ENCODE measurements at places on chromosomes 12 and 14. TPM values are rescaled to one million over a fixed set of nuclear protein-coding genes. Genes with fewer than 3 reads are reported as not detected.

DNA sequence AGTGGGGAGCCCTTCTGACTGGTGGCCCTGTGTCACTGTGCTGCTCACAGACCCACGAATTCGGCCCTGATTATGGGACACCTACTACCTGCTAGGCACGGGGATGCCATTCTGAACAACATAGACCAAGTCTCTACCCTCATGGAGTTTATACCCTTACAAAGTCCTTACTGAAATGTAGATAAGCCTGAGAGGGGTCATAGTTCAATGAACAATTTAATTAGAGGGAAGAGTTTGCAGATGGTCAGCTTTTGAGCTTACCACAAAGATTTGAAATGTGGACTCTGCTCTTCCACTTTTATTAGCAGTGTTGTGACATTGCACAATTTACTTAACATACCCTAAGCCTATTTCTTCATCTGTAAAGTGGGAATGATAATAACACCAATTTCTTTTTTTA is 161.1 kb downstream of the MYRFL start:
- DNase-seq: no peak

GRCh38 chr12:90023207-90023900 is 314.7 kb upstream of the ATP2B1 start:
- no peak for DNase-seq

GRCh38 chr14:68084256-68084655 is 264.7 kb downstream of the RAD51B start:
- DNase-seq: no peak

GRCh38 chr14:101336183-101336582 is 225.1 kb upstream of the DIO3 start:
- DNase-seq: no peak

DNA sequence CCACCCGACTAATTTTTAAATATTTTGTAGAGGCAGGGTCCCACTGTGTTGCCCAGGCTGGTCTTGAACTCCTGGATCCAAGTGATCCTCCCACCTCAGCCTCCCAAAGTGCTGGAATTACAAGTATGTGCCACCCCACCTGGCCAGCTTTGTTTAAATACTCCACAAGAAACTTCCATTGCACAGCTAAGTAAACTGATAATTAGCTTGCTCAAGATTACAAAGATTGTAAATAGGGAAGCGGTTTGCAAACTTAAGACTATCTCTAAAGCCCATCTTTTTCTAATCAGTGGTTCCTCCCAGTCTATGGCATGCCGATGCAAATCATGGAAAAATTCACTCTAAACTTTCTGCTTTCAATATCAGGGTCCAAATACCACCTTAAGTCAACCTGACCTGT is 9.7 kb downstream of the SLC7A8 start:
- no peak for DNase-seq

- DNase-seq: no peak
Observed at GRCh38 chr12:94416613-94417012, 43.1 kb downstream of the CEP83 start.

DNA sequence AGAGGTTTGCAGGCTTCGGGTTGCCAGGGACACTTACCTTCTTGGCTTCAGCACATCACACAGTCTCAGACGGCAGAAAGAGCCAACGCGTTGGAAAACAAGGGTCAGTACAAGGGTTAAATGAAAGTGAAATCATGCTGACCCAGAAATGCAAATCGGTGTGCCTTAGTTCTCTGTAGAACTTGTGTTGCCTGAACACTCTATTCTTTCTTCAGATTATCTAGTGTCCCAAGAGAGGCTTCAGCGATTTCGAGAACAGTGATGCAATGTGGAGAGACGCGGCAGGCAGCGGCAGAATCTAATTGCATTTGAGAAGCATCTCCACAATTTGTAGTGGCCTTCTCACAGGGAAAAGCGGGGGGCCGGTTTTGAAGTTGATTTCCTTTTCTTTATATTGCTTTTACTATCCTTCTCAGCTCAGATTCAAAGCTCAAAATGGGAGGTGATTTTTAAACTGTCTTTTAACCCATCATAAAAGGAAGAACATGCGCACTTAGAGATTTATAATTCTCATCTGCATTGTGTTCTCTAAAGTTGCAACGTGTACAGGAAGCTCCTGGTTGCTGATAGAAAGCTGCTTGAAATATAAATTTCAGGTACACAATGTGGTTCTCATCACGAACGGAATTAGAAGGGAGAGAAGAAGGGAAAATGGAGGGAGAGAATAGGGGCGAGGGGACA is 67.8 kb upstream of the EGLN3 start:
- DNase-seq: no peak

DNA sequence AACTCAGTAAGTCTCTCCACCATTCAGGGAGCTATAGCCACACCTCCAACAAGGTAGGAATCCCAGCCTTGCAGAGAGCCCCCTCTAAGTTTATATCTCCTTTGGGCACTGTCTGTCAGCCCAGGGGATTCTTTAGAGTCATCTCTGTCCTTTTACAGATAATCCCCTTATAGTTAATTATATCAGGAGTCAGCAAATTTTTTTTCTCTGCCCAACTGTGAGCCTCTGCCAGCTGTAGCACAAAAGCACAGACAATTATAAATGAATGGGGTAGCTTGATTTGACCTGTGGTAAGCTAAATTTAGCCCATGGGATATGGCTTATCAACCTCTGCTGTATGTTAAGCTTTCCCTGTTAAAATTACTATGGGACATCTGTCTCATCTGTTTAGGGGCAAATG is 8.3 kb downstream of the CEP128 start:
- DNase-seq: no peak

DNA sequence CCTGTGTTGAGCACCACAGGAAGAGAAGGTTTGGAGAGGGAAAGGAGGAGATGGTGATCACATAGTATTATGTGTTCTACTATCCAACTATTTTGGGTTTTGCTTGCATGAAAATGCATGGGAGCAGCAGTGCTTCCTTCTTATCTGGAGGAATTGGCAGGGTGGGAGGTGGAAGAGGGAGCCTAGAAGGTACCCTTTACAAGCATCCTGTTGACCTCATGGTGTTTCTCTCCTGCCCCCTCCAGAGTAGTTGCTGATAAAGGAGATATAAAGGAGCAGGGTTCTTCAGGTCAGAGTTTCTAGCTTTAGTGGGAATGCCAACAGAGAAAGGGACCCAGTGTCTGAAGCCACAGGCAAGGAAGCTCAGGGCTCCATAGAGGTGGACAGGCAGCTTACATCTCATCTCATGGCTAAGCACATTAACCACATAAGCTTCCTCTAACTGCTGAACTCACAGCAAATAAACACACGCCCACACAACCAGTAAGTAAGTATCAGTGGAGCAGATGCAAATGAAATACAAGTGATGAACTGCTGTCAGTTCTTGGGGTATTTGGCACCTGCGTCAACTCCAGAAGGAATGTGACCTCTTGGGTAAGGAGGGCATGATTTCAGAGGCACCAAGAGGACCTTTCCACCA is 174.2 kb upstream of the SLC38A2 start:
- no peak for DNase-seq

DNA sequence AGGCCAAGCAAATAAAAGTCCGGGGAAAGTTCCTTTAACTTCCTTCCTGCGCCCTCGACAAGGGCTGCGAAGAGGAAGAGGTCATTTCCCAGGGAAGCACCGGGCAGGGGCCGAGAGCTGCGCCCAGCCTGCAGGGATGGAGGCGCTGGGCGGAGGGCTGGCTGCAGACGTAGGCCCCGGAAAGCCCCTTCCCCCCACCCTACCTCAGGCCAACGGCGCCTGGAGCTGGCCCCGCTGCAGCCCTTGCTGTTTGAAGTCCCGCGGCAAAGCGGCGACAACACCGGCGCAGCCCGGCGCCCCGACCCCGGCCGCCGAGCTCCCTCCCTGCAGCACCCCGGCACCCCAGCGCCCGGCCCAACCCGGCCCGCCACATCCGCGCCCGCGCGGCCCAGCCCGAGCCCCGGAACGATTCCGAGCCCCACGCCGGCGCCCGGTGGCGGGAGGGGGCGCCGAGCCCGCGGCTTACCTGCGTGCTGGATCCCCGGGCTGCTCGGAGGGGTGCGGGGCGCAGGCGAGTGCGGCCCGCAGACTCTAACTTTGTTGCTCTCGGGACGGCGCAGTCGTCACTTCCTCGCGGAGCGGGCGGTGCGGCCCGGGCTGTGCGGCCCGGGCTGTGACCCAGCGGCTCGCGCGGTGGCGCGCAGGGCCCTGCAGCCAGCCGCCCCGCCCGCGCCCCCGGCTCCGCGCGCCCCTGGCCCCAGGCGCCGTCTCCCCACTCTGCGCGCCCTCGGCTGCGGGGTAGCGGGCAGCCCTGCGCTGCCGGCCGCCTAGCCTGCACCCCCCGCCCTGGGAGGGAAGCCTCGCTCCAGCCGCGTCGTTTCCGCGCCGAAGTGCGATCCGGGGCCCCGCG is 64.8 kb upstream of the PTGR2 start:
- DNase-seq: peak; percentile 83

DNA sequence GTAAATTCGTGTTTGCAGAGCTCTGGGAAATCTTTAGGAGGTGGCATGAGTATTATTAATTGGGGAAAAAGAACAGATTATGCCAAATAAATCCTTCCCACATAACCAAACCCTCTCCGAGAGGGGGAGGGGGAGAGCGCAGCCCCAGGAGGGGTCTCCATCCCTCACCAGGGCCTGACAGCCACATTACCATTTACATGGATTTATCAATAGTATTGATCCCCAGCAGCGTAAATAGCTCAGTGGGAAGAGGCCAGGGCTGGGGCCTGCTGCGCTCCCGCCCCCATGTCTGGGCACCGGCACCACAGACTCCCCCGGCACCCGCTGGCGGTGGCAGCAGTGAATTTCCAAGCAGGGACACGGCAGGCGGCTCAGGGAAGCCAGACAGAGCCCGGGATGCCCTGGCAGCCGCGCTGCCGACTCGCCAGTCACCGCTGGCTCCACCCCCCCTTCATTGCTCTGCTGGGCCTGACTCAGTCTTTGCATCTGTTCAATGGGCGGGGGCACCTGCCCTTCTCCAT is 2.4 kb downstream of the NCOR2 start:
- DNase-seq: peak; percentile 73

DNA sequence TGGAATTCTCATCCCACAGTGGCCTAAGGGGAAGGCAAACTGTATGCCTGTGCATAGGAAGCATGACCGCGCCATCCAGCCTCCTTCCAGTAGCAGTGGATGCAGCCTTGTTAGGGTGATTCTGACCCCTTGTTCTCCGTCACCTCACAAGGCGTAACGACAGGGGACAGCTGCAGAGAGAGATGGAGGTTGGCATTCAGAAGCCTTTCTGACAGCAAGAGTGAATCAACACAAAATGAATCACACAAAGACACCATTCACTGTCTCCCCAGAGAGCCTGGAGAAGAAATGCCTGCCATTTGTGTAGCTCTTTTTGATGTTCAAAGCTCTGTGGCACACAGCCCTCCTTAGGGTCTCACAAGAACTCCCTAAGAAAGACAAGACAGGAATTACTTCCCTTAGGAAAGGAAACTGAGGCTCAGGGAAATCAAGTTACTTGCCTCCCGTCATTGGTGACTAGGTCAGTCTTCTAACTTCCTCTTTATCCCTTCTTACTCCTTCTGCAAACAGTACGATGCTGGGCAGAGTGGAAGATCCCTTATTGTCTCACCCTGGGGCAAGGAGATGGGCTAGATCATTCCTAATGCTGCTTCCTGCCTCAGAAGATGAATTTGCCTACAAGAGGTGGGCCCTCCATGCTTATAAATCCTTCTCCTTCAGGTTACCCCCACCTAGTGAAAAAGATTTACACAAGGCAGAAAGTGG is 280.9 kb downstream of the CACNA1C start:
- no peak for DNase-seq

- no peak for DNase-seq
Observed at GRCh38 chr14:35553808-35554207, 19.8 kb downstream of the INSM2 start.

DNA sequence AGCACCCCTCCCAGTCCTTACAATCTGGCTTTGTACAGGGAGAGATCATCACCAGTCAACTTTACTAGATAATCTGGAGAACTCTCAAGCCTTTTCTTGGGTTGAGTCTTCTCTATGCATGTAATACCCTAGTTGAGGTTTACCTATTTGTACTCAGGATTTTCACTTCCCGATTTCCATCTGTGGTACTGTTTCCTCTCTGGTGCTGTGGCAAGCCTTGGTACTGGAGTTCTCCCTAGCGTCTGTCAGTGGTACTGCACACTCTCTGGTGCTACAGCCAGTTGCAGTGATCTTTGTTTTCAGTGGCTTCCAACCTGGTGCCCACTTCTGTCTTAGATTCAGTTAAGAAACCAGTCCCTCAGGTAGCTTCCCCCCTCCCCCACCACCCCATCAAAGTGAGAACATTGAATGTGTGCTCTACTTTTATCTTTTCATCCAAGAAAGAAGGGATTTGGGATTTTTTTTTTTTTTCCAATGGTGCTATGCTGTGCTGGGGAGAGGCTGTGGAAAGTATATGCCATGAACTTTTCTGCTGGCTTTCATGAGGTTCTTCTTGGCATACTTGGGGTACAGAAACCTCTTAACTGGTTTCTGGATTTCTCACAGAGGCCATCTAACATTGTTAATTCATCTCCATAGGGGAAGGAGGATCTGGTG is 69.4 kb upstream of the EVL start:
- peak; percentile 73 for DNase-seq

The APAF1 gene
- 30.4 TPM for total RNA-seq

The OAS2 gene
- 18.6 TPM for total RNA-seq

The RASSF9 gene
- total RNA-seq: 7.9 TPM

The BDKRB2 gene
- 5.2 TPM for total RNA-seq

The IFI27L2 gene
- total RNA-seq: 55.8 TPM

The FIGNL2 gene
- total RNA-seq: 1.0 TPM
